CD4-positive, alpha-beta T cell treated with Interleukin-15 for 1 hour (primary cell): ENCODE measurements at places on chromosomes 2 and 18.

GRCh38 chr2:128286011-128286721, 32.5 kb downstream of the HS6ST1 start:
- no peak for DNase-seq

DNA sequence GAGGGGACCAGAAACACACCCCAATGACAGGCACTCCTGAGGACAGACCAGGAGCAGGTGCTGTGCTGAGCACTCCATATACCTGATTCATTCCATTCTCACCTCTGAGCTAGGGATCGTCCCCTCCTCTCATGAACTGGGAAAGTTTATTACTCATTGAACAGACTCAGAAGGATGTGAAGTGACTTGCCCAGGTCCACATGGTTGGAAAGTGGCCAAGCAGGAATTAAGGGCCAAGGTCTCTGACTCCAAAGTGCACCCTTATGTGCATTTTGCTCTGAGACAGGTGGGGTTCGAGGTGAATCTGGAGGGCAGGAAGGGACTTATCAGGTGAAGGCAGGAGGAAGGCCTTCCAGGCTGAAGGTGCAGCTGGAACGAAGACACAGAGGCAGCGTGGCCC, 25.1 kb upstream of the PLB1 start:
- no peak for DNase-seq

DNA sequence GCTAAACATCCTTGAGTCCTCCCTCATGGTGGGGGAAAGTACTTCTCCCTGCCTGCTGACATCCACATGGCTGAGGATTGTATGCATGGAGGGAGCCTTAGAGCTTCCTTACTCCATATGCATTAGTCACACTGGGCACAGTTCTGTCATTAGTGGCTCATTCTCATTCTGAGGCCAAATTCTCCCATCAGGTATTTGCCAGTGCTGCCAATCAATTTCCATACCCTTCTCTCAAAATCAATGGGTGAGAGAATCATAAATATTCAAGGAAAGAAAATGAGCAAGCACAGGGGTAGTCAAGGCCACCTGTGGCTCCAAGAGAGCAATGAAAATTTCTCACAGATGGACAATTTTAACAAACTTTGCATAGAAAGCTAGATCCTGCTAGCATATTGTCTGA, 422.6 kb upstream of the SETBP1 start:
- DNase-seq, result no peak

- no peak for DNase-seq
Observed at GRCh38 chr2:16293871-16294270, 353.5 kb downstream of the MYCN start.

- no peak for DNase-seq
Observed at GRCh38 chr2:32900246-32900973, 46.3 kb upstream of the LTBP1 start.

DNA sequence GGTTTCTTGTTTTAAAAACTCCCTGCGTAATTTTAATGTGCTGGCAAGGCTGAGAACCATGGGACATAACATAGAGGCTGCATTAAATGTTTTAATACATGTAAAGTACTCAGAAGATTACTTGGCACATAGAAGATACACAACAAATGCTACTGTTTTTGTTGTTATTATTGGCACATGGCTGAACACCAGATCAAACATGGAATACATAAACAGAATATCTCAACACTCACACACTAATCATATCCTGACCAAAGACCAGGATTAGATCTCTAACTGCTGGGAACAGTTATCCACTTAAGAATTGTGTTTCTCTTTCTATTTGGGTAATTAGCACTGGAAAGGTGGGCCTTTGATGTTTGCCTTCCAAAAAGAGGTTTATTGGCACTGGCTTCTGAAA, 69.3 kb downstream of the KCNE4 start:
- no peak for DNase-seq

DNA sequence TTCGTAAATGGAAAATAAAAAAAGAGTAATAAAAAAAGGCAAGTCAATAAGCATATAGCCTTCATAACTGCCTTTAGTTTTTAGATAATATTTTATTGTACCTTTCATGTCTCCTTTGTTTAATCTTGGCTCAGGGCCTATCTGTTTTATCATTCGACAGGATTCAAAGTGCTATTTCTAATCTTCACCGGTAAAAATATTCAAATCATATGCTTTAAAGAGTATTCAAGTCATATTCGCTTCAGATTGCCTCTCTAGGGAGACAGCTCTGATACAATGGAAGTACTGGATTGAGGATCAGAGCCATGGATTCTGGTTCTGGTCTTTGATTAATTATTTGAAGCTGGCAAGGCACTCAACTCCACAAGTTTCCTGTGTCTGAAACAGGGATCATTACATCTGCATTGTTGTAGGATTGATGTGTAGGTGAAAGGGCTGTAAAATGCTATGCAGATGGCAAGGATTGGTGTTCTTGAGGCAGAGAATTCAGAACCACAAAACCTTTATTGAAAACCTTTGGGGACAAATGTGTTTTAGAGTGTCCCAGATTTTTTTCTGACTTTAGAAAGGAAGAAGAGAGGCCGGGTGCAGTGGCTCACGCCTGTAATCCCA, 84.3 kb upstream of the RAPH1 start:
- no peak for DNase-seq

DNA sequence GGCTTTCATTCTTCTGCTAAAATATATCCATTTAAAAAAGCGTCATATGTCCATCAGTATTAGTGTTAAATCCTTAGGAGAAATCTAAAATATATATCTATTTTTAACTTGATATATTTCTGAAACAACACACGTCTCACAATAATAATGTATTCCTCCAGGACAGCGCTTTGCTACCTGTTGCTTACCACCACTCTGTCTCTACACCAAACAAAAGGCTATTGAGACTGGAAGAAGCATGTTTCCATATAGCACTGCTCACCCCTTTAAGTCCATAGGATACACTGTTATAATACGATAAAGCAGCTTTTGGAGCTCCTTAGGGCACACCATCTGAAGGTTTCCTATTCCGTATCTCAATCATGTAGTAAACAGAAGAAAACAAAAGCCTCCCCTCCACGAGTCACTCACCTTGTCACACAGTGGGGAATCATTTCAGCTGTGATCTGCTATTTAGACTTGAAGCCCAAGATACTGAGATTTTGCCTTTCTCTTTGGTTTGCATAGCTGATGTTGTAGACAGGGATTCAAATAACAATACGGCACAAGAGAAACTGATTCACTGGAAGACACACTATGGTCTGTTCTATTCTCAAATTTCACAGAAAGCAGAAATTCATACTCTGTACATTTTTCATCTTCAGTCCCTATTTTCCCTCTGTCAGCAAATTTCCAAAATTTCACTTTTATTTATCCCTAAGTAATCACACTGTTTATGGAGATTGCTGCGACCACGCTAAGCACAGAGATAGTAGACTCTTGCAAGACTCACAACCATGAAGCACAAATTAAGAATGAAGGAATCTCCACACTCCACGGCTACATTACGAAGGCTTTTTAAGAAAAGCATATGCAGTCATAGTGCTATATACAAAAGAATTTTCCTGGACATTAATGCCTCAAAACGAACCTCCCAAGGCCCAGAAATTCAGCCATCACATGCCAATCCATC, 187.1 kb downstream of the TCF4 start:
- no peak for DNase-seq
